ENCODE measurements at places on chromosomes 5 and 9.

DNA sequence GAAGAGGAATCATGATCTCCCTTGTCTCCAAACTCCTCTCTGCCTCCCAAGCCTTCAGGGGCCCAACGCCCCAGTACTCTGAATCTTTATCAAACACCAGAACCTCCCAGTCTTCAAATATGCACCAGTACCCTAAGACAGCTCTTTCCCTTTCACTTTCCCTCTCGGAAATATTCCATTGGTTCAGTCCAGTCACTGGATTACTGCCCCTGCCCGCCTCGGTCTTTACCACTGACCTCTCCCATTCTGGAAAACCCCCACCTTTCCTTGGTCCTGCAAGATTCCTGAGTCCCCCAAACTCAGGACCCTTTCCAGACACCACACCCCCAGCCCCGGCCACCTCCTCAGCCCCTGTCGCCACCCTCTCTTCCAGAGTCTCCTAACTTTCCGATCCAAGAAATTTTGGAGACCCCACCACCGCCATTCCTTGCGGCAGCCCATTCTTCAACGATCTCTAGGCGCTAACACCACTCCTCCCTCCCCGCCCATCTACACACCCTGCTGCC, 674 bp downstream of the C5orf15 start:
- no peak for DNase-seq

- DNase-seq: no peak
Observed at GRCh38 chr9:16640649-16641048, 229.8 kb downstream of the BNC2 start.

DNA sequence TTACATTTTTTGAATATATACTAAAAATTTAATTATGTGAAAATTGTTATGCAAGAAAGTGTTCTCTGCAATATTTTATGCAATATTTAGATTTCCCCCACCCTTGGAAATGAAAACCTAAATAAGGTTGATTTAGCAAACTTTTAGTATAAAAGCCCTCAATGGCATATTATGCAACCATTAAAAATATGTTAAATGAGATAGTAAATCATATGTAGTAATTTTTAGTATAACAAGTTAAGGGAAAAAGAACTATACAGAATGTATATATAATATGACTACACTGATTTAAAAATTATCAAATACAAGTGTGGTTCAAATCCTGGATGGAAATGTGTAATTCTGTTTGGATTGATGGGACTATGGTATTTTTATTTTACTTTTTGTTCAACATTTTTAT, 116.9 kb upstream of the MEF2C start:
- DNase-seq: no peak

GRCh38 chr9:119053070-119053469, 316.2 kb downstream of the BRINP1 start:
- no peak for DNase-seq

DNA sequence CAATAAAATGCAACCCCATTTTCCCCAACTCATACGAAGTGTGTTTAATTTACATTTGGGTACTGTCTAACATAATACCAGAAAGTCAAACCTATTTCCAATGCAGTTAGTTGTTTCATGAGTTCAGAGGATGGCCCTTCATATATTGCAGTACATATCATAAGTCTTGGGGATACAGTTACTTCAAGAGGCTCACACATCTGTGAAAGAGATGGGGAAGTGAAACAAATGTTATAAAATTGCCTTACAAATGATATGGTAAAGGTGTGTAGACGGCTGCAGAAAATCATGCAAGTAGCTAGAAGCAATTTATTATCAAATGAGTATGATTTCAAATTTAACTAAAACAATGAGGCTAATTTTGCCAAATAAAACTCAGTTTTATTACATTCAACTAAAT, 219.0 kb upstream of the CDH12 start:
- DNase-seq: no peak

DNA sequence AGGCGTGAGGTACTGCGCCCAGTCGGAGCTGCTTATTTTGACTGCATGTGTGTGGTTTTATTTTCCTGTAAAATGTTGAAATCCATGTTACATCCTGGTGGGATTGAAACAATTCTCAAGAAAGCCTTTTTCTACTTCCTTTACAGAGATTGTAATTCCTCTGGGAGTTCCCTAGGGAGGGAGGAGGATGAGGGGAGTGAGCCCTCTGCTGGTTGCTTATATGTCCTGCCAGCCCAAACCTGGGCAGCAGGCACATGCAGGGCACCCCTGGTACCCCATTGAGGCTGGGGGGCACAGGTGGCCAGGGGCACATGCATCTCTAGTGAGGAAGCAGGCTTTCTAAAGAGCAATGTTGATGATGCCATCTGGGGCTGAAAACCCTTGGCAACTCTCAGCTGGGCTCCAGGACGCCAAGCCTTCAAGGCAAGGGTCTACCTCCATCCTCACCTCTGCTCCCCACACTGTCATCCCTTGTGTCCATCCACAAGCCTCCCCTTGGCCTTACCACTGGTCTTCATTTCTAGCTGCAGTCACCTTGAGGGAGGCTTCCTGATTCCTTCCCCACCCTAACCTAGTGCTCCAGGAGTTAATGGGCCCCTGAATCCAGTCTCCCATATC, 84.7 kb upstream of the TNFSF8 start:
- DNase-seq: no peak

GRCh38 chr5:139690064-139690802, 42.1 kb downstream of the CXXC5 start:
- no peak for DNase-seq

GRCh38 chr5:139459451-139459934, 3.0 kb downstream of the ECSCR start:
- DNase-seq: peak; percentile 69

- DNase-seq: no peak
Observed at GRCh38 chr5:131214609-131215227, 44.0 kb downstream of the LYRM7 start.

- no peak for DNase-seq
Observed at GRCh38 chr9:114001410-114001685, 76.8 kb downstream of the AMBP start.

DNA sequence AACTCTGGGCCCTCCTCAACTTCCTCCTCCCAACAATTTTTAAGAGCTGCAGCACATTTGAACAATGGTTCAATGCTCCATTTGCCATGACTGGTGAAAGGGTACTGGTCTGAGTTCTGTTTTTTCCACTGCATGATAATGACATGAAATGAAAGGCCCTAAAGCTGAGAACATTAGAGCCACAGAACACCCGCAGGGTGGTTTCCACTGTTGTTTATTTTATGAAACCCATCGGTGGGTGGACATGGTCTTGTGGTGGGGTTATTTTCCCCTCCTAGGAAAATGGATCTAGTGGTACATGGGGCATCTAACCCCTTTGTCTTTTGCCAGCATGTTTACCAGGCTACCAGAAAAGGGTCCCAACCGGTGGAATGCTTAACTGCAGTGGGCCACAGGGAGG, 71.8 kb downstream of the SMARCA2 start:
- DNase-seq: no peak

GRCh38 chr5:57307516-57307915, 133.7 kb downstream of the GPBP1 start:
- no peak for DNase-seq

DNA sequence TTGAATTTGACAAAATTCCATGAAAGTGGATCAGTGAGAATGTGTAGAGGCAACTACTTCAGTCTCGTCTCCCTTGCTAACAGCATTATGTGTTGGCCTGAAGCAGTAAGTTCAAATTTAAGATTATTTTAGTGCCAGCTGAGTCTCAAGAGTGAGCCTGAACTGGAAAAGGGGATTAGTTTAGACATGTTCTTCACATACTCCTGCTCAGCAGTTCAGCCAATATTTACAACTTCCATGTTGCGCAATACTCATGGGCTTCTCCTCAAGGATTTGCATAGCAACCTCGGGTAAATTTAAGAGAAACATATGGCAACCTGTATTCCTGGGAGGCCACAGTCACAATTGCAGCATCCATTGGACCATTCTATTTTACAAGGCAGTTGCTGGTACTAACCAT, 553.8 kb downstream of the PTPRD start:
- DNase-seq: no peak

DNA sequence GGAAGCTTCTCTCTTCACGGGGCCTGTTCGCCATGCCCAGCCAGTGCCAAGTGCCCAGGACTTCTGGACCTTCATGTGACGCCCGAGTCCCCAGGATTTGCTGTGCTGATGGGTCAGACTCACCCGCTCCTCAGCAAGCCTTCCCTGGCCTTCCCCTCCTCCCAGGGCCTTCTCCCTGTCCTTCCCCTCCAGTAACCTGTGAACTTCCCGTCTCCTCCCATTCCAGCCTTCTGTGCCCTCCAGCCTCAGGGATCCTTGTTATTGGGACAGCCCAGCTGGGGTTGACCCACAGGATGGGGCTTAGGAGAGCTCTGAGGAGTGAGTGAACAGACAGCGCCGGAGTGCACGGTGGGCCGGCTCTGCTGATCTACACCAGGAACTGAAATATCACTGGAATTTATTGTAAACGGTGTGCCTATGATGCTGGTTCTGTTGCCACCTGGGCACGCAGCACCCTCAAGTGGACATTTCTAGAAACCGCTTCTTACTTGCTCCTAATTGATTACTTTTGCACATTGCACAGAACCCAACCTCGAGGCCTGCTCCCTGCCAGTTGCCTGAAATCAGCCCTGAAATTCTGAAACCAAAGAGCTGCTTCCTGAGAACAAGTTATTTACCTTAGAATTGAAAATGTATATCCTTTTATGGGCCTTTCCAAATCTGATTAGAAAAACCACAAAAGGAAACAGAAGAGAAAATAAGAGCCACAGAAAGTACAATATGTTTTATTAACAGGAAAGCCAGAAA, 1.5 kb downstream of the SPAAR start:
- peak; percentile 66 for DNase-seq

DNA sequence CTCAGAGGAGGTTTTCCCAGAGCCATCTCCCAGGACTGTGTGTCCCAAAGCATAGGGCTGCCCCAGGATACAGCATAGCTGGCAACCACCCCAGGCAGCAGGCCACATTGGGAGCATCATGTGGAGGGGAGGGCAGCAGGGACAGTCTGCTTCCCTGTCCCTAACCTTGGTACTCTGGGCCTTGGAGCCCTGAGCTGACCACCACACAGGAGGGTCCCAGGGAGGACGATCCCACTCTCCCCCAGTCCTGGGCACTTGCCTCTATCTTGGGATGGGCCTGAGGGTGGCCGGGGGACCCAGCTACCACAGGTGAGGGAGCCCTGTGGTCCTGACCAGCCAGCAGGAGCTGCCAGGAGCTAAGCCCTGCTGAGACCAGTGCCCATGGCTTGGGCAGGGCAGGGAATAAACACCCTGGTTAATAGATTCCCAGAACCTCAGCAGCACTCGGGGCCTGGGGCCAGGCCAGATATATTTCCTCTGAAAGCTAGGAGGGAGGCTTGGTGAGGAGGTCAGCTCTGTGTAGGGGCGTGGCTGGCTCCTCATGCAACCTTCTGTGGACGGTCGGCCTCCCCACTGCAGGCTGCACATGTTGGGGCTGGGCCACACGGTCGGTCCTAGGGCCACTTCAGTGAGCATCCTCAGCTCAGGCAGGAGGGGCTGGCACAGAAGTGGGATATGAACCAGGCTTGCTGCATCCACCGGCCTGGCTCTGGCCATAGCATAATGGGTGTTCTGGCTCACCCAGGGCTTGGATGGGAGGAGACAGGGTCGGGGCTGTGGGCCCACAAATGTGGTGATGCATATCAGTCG, 4.2 kb downstream of the NINJ1 start:
- no peak for DNase-seq

GRCh38 chr5:173001229-173001841, 17.8 kb downstream of the ATP6V0E1 start:
- DNase-seq: peak; percentile 26

DNA sequence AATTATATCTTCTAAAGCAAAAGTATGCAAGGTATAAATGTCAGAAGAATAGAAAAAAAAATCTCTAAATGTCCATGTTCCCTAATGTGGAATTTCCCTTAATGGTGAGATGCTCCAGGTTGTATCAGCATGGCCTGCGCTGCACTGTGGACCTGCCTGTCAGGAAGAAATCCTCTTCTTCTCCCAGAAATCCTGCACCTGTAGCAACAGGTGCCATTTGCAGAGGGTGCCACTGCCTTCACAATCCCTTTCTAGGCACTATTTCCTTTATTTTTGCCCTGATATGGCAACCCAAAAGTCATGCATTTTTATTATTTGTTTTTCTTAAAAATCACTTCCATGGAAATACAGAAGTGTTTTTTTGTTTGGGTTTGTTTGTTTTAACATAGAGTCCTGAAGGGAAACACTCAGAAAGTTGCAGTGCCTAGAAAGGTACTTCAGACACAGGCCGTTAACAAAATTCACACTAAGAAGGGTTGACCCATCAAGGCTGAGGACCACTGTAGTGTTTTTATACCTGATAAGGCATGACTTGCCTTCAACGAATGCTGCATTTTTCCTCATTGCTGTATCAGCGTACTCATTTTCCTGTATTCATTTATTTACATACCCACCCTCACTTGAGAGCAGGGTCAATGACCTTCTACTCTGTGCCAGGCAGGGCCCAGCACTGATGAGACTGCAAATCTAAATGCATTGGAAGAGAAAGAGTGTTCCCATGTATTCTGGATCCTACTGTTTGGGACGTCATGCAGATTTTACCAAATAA, 177.8 kb downstream of the SNX18 start:
- no peak for DNase-seq

DNA sequence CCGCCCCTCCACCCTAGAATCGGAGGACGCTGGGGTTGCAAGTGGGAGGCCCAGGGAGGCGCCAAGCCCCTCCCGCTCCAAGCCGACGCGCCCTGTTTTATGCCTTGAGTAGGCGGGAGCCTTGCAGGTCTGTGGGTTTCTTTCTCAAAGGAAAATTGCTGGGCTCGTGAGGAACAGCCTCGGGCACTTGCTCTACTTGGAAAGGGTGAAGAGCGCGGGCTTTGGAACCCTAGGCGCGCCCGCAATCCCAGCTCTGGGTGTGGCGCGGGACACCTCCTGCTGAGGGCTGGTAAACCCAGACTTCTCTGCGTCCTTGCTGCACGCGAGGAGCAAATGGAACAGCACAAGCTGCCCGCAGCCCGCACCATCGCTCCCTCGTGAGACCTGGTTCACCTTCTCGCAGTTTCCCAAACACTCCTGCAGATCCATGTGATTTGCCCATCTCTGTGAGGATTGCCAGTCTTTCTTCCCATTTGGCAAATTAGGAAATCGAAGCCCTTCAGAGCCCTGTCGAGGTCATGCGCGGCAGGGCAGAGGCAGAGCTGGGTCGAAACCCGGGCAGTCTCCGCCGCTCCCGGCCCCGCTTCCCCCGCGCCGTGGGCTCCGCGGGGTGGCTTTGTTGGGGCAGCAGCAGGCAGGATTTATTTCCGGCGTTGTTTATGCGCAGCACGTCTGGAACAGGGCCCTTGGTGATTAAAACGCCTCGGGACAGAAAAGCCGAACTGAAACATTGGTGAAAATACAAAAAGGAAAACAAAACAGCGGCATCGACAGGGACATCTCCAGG, 98.4 kb upstream of the CPLX2 start:
- DNase-seq: no peak

- DNase-seq: no peak
Observed at GRCh38 chr5:172815631-172816030, 18.4 kb upstream of the ERGIC1 start.

DNA sequence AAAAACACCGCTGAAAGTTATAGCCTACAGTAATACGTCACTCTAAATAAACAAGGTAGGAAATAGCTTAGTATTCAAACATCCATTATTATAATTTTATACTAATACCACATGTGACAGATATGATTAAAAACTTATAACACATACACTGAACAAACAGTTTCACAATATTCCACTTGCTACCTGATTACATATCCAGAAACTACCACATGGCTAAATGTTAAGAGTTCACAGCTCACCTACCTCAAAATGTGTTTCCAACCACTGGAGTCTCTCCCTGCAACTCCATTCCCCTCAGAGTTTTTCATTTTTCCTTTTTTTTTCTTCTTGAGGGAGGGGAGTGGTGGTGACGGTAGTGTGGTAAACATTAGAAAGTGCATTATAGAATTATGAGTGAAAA, 12.1 kb downstream of the RICTOR start:
- DNase-seq: no peak

GRCh38 chr5:40679913-40680681, at the start of gene PTGER4:
TSS of gene PTGER4 (plus strand) at chr5:40679915. CDS start at chr5:40680994, 1,079 bp downstream.
- peak; percentile 53 for DNase-seq
